ENCODE measurements at places on chromosomes 4 and X.

GRCh38 chr4:148170408-148171365 lies 271.5 kb downstream of the NR3C2 start:
- no peak for DNase-seq

DNA sequence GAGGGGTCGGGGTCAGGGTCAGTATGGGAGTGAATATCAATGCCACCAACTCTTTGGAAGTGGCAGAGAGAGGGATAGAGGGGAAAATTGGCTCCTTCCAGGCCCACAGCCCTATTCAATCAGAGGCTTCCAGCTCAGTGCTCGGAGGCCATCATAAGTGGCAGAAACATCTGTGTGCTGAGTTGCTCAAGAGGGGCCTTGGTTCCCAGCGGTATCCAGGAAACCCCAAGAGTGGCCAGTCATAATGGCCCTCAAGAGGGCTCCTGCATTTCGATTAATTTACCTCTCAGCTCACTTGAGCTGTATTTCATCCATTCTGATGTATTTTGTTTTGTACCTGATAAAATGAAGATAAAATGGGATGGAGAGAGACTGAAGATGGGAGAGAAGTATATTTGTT lies 154.3 kb upstream of the EOLA2 start:
- DNase-seq: no peak

DNA sequence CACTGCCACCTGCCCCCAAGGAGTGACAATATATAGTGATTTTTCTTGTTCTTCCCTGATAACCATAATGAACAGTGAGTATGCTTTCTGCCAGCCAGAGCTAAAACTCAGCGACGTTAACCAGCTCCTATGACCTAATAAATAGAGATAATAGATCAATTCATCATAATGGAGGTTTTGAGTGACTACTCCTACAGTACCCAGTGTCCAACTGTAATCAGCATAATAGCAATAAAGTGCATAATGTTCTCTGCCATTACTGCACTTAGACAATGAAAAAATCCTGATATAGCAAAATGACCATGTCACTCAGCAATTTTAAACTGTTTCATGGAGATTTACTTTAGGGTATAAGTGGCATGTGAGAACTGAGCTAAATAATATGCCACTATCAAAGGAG lies 20.7 kb upstream of the TXLNG start:
- no peak for DNase-seq

DNA sequence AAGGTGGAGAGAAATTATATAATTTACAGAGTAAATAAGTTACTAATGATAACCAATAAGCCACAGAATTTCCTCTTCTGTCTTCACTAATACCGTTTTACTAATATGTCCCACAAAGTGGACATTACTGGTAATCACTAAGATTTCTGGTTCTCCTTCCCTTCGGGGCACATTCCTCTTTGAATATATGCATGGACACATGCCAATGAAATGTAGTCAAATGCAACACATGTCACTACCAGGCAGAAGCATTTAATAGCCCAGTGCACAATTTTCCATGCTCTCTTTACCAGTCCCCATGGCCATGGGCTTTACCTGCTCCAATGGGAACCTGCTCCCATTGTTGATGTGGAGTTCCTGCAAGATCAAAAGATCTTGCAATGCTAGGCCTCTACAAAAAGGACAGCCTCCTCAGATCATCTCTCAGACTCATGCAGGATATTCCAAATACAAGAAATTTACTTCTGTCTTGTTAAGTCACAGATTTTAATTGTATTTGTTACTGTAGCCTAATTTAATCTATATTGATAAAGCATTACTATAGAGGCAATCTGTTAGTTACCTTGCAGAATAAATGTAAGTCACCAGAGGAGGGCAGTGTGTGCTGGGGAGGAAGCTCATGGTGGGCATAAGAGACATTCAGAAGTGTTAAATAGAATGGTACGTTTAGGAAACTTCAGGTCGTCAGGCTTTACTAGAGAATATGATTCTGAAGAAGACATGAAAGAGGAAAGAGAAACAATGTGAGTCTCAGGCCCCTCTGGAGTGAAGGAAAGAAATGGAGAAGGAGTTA lies 37.1 kb upstream of the INPP4B start:
- peak; percentile 24 for DNase-seq

DNA sequence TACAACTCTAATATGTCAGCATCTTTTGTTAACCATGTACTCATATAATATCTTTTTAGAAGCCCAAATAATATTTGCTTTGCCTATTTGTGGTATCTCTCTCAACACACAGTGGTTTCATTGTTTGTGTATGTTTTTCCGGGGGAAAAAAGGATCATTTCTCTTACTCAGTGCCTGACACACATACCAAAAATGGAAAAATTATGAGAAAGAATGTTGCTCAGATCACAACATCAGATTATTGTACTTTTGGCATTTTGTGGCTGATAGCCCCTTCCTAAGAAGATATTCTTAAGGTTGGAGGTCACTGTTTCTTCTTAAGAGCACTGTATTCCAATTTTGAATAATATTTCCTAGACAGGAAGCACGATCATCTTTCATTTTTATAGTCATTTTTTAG lies 93.6 kb downstream of the PDLIM5 start:
- no peak for DNase-seq

GRCh38 chr4:145482209-145483037 lies 770 bp downstream of the SMAD1 start:
- peak; percentile 76 for DNase-seq

DNA sequence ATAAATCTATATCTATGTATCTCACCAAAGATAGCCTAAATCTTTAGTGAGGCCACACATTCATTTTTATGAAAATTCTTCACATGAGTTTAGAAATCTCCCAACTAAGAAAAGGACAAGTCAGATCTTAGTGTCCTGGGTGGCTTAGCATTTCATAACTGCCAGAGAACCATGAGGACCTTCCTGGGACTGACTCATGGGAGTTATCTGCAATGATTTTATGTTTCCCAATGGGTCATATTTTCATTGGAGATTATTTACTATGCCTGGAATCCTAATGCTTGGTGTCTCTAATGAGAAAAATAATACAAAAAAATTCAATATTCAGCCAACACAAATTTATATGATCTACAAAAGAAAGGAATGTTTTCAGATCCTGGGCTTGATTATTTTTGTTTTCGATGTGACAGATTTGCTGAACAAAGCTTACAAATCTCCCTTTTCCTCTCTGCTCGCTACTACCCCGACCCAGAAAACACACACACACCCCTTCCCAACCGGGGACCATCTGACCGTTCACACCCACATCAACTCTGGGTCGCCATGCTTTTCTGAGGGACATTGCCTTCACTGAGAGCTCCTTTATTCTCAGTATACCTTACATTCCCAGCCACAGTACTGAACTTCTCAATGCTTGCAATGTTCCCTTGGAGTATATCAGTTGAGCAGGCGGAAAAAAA lies 40.1 kb downstream of the SORBS2 start:
- peak; percentile 6 for DNase-seq

DNA sequence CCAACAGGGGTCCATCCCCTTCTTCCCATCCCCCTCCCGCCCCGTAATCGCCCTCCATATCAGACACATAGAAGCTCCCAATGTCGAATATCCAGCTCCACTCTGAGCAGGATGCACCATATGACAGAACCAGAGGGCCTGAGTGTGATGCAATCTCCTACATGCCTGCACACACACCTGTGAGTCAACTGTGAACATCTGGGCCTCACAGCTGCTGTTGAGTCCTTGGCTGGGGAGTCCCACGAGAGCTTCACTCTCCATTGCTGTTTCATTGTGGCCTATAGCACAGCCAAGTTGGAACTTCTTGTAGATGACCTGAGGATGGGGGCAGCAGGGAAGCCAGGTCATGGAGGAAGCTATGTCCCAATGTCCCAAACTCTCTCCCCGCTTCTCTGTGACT lies 8.2 kb downstream of the SLC38A5 start:
- no peak for DNase-seq

DNA sequence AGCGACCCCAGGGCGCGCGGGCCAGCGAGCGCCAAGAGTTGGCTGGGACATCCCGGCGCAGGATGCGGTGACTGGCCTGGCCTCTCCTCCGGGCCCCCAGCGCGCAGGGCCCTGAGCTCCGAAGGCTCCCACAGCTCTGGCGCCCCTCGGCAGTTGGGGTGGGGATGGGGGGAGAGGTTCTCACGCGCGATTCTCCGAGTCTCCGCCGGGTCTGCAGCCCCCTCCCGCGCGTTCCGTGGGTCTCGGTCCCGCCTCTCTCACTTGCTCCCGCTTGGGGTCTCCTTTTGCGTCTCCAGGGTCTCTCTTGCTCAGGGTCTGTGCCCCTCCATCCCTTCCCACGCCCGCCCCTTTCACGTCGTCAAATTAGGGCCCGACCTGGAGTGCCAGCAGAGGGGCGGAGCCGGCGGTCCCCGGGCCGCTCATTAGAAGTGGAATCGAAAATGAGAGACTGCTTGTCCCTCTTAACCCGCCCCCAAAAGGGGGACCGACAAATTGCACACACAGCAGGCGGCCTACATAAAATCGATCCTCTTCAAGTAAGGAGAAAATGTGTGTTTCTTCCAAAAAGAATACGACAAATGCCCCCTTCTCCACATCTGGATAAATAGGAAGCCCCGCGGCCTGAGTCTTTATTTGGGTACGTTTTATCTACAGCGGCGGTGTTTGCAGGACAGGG lies 877 bp upstream of the NKX1-1 start:
- no peak for DNase-seq

GRCh38 chr4:40058121-40058520 lies 1.5 kb downstream of the N4BP2 start:
- no peak for DNase-seq

- no peak for DNase-seq
Observed at GRCh38 chr4:79237851-79238250, 88.0 kb downstream of the NAA11 start.

DNA sequence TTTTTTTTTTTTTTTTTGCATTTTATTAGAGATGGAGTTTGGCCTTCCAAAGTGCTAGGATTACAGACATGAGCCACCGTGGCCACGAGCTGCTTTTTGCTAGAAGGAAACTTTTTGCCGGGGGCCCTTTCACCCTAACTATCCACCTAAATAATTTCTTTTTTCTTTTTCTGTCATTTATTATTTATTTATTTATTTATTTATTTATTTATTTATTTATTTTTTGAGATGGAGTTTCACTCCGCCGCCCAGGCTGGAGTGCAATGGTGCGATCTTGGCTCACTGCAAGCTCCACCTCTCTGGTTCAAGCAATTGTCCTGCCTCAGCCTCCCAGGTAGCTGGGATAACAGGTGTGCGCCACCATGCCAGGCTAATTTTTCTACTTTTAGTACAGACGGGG lies 303.9 kb downstream of the ASMT start:
- DNase-seq: no peak

DNA sequence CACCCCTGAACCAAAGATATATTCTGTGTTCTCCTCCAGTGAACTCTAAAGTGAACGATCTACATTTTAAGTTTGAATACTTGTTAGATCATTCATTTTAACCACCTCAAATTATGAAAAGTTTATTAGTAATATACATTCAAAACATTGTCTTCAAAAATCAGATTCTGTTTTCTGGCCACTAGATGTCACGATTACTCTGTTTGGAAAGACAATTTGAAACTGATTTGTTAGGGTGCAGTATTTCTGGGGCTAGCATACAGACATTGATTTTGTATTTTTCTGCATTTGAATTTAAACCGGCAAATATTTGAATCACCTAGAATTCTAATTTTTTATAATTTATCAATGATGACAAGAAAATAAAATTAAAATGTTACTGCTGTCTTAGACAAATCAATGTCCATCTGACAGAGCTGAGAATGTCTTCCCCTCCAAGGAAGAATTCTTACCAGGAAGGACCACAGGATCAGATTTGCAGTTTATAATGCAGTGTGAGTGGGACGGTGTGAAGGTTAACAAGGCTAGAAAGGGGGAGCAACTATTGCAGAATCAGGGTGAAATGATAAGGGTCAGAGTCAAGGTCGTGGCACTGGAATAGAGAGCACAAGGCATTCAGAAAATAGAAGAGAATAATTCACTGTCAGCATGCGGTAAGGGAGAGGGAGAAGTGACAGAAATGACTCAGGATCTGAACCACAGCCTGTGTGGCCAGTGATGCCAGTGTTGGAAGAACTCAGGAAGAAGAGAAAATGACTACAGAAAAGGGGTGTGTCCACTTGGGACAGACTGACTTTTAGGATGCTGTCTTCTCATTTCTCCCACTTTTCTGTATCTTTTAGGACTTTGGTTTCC lies 91.6 kb downstream of the ANXA10 start:
- DNase-seq: peak; percentile 66

DNA sequence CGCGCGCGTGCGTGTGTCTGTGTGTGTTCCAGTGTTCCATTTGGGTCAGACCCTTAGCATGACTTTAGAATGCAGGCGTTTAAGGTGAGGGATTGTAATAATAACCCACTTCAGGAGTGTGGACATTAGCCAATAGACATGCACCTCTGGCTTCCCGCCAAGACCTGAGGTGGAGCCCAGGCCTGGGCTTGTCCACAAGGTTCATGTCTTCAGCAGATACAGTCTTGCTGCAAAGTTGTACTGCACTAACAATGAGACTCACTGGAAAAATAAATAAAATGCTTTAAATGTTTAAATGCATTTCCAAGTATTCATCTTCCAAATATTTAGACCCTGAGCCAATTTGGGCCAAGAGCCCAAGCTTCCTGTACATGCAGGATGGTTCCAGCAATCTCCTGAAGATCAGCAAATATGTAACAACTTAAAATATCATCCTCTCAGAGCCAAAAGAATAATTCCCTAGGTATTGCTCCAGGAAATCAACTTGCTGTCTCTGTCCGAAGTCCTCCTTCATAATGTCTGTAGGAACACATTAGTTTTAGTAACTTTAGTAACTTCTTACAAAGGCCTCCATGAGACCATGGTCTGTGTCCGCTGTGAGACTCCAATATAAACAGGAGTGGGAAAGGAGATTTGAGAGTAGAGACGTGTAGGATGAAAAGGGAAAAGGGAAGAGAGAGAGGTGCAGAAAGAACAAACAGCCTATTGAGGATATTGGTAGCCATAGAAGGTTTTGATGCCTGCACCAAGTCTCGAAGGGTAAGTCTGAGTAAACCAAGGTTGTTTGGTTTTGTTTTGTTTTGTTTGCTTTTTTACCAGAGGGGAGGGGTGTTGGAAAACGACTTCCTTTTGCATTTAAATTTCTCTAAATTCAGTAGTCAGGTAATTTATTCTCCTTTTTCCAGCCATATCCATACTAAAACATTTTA lies 98.5 kb upstream of the KLF3 start:
- DNase-seq: no peak

DNA sequence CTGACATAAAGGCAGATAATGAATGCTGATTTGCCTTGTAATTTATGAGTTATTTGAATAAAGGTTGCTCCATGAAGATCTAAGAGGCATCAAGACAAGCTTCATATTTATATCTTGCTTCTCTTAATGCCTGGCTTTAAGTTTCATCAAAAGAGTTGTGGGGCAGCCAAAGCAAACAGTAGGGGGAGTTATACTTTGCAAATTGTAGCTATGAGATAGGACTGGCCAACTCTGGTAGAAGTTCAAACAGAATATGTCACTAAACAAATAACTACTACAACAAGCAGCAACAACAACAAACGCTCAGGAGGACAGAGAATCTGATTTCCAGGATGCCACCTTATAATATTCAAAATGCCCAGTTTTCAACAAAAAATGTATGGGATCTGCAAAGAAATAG lies 69.1 kb upstream of the PLAC1 start:
- no peak for DNase-seq

GRCh38 chr4:1099684-1100335 lies 13.6 kb downstream of the RNF212 start:
- DNase-seq: no peak

Measured in suppressor macrophage treated with lipopolysaccharide for 1 hour (primary cell).